ENCODE measurements at places on chromosomes 7 and 10.

GRCh38 chr7:30844483-30844874 is 67.2 kb upstream of the AQP1 start:
- H3K36me3 ChIP-seq, result no peaks in the 10 kb centered on the region
- peaks cover 31% of the 10 kb centered on the region for H3K4me1 ChIP-seq
- no peaks in the 10 kb centered on the region for H3K27me3 ChIP-seq
- DNase-seq, result peak; percentile 58

DNA sequence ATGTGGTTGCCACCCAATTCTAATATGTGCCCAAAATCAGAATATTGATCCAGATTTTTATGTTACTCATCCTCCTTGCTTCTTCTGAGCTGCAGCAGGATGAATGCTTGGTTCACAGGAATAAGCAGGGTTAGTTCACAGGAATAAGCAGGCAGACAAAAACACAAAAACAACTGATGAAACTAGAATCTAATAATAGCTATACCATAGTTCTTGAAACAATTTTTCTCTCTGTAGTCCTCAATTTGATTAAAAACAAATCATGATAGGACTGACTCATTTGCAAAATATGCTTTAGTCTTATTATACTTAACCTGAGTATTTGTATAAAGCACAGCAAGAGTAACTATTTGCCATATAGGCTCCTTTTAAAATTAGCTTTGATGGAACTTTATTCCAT is 24.4 kb upstream of the ARHGAP12 start:
- no peaks in the 10 kb centered on the region for H3K27me3 ChIP-seq
- no peak for DNase-seq
- no peak overlapping the region for H3K27ac ChIP-seq
- H3K36me3 ChIP-seq, result no peaks in the 10 kb centered on the region
- H3K4me1 ChIP-seq, result no peaks in the 10 kb centered on the region

- no peak overlapping the region for H3K27ac ChIP-seq
- no peaks in the 10 kb centered on the region for H3K36me3 ChIP-seq
- H3K4me3 ChIP-seq, result no peak overlapping the region
- no peaks in the 10 kb centered on the region for H3K4me1 ChIP-seq
Observed at GRCh38 chr10:85222300-85222699, 893.9 kb downstream of the CCSER2 start.

DNA sequence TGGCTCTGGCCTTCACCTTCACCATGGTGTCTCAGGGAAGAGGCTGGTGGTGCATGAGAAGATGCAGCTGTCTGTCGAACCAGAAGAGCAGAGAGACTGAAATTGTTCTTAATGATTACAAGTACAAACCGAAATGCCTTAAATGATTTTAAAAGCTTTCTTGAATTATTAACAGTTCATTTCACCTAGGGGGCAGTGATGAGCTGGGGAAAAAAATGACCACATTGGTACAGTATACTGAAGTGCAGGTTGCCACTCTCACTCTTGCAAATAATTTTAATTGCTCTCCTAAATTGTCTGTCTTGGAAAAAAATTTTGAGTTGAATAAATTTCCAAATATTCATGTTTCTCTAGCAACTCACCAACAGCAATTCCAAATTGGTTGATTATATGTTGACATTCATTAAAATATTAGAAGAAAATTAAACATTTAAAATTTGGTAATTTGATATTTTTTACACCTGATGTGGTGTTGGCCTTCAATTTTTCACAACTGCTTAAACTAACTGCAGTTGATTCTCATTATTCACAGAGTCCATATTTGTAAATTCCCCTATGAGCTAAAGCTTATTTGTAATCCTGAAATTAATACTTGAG is 692.6 kb downstream of the ZWINT start:
- H3K27me3 ChIP-seq, result no peaks in the 10 kb centered on the region
- no peak for DNase-seq
- no peak overlapping the region for H3K27ac ChIP-seq
- H3K36me3 ChIP-seq, result no peaks in the 10 kb centered on the region
- H3K4me3 ChIP-seq, result no peak overlapping the region

- no peaks in the 10 kb centered on the region for H3K27me3 ChIP-seq
- H3K4me1 ChIP-seq, result no peaks in the 10 kb centered on the region
- DNase-seq, result no peak
- no peak overlapping the region for H3K4me3 ChIP-seq
Observed at GRCh38 chr7:72077786-72078185, 334.4 kb downstream of the CALN1 start.

- H3K4me1 ChIP-seq, result no peaks in the 10 kb centered on the region
- H3K36me3 ChIP-seq, result no peaks in the 10 kb centered on the region
- H3K27ac ChIP-seq, result no peak overlapping the region
- no peak for DNase-seq
- no peaks in the 10 kb centered on the region for H3K27me3 ChIP-seq
Observed at GRCh38 chr10:42980553-42981357, 96.1 kb upstream of the RET start.

GRCh38 chr10:42997151-42997848 is 79.6 kb upstream of the RET start:
- no peaks in the 10 kb centered on the region for H3K4me1 ChIP-seq
- no peak overlapping the region for H3K27ac ChIP-seq
- no peaks in the 10 kb centered on the region for H3K36me3 ChIP-seq
- no peak overlapping the region for H3K4me3 ChIP-seq
